Naive thymus-derived CD8-positive, alpha-beta T cell (primary cell): ENCODE measurements at places on chromosomes 7 and 10. TPM values are rescaled to one million over a fixed set of nuclear protein-coding genes. Genes with fewer than 3 reads are reported as not detected.

- H3K27me3 ChIP-seq = peaks cover 24% of the 10 kb centered on the region
- no peak overlapping the region for H3K27ac ChIP-seq
- peaks cover 2% of the 10 kb centered on the region for H3K4me1 ChIP-seq
- no peak for DNase-seq
These were observed 125.0 kb upstream of the PPP2R2D start for GRCh38 chr10:131775833-131776232.

CYP2E1 gene
- 0.02 TPM for polyA plus RNA-seq

DNA sequence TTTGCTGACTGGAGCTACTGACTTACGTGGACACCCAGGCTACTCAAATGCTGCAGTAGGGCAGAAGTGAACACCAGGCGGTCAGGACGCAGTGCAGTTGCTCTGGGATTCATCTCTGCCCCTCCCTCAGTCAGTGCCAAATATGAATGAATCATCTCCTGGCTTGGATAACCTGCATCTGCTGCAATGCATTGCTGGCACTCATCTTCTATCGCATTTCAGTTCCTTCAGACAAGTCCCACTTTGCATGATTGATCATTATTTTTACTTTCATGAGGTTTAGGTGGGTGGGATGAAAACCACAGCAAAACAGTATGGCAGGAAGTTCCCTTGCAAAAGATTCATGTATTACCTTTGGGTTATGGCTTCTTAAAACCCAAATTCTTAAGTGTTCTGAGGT is 224.6 kb upstream of the NRP1 start:
- no peak overlapping the region for H3K27ac ChIP-seq
- H3K4me3 ChIP-seq = no peak overlapping the region
- no peaks in the 10 kb centered on the region for H3K36me3 ChIP-seq

DNA sequence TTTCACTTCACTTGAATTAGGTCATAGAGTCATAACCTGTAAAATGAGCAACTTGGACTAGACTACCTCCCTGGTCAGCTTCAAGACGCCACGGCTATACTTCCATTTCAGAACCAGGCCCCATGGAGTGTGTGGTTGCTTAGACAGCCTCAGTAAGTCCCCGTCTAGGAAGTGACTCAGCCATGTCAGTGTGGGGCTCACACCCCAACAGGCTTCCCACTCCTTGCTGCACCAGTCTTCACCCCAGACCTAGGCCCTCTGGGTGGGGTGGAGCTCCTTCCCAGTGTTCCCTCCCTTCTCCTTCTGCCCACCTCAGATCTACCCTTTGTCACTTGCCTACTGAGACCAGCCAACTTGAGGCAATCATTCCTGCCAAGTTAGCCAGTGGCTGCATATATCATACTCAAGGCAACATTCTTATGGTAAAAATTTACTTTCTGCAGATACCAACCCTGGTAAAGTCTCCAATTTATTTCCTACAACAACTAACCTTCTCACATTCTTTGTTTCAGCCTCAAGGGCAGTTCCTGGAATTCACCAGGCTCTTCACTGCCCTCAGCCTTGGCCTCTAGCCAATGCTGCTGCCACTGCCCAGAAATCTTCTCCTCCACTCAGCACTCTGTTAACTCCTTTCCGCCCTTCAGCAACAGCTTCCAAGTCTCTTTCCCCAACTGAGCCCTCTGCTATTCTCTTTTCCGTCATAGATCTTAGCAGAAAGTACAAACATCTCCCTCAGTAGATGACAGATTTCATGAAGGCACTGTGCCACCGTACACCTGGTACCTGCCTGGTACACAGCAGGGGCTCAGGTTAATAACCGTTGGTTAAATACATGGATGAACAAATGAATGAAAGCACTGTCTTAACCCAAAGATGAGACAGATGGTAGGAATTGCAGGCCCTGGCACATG is 31.3 kb upstream of the ZNRF2 start:
- DNase-seq = no peak
- no peaks in the 10 kb centered on the region for H3K36me3 ChIP-seq
- no peak overlapping the region for H3K4me3 ChIP-seq
- H3K27ac ChIP-seq = peak overlapping the region; percentile 63
- no peaks in the 10 kb centered on the region for H3K27me3 ChIP-seq

CACNA2D1 gene
- polyA plus RNA-seq = not detected

DNA sequence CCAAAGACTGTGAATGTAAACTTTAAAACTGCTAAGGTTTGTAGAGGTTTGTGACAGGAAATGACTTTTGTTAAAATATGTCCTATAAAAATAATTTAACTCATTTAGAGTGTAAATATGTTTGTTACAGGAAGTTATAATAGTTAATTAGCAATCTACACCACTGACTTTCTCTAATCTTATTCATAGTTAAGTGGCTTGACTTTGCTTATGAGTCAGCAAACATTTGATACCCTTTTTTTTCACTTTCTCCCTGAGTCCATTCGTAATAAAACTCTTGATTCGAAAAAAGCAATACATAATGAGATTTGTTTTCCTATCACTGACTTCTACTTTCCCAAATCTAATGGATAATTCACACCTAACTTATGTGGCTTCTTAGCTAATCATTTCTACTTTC is 317.7 kb upstream of the SEMA3C start:
- no peaks in the 10 kb centered on the region for H3K27me3 ChIP-seq
- no peak overlapping the region for H3K27ac ChIP-seq
- no peaks in the 10 kb centered on the region for H3K36me3 ChIP-seq
- DNase-seq = no peak
- no peaks in the 10 kb centered on the region for H3K4me1 ChIP-seq

EFCAB10 gene
- not detected for polyA plus RNA-seq

CNOT4 gene
- polyA plus RNA-seq = 19.6 TPM
